ENCODE measurements at places on chromosomes 2 and 18. TPM values are rescaled to one million over a fixed set of nuclear protein-coding genes. Genes with fewer than 3 reads are reported as not detected.

DCC gene
- total RNA-seq: not detected

NPC1 gene
- 131 TPM for total RNA-seq

SLC9A4 gene
- total RNA-seq: not detected

UGT1A10 gene
- total RNA-seq: 0.18 TPM

CCDC141 gene
- not detected for total RNA-seq

SPR gene
- 83.9 TPM for total RNA-seq

ITGAV gene
- total RNA-seq: 69.9 TPM

Measured in A549 treated with ZK216348 at 1 μM for 4 hours (cell line).